ENCODE measurements at places on chromosomes 2 and 18. TPM values are rescaled to one million over a fixed set of nuclear protein-coding genes. Genes with fewer than 3 reads are reported as not detected.

Gene TWIST2
- 30.2 TPM for total RNA-seq

- DNase-seq, result no peak
These were observed 163.0 kb upstream of the SH3BP4 start for GRCh38 chr2:234788841-234789240.

Gene STRADB
- 27.2 TPM for total RNA-seq

- DNase-seq, result no peak
These were observed 41.9 kb downstream of the KCMF1 start for GRCh38 chr2:85012855-85013254.

GRCh38 chr2:226080334-226080733, 680.8 kb downstream of the NYAP2 start:
- no peak for DNase-seq

DNA sequence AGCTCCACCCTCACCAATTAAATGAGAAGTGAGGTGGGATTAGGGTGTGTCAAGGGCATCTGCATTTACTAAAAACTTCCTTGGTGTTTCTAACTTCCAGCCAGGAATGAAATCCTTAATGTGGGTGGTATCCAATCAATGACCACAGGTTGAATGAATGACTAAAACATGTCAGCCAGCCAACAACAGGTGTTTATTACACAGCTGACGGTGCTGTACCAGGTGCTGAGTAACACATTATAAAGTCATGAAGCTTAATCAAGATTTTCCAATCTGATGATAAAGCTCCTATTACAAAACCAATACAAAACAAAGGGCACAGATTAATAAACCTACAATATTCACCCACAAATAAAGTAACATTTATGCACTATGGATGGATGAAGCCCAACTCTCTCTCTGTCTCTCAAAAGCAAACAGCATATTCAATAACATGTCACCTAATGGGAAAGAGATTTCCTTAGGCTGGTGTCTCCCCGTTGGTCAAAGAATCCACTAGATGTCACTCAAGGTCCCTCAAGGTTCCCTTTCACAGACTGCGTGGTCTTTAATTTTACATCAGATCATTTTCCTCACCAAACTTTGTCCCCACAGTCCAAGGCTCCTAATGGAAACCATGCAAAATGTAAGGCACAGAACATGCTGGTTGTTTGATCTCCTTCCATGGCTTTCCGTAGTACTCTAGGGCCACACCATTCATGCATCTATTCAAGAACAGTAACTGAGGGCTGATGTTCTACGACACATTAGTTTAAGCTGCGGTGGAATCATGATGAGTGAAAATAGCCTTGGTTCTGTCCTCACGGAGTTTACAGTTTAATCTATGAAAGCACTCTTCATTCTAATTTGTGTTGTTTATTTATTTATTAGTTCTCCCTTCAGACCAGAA, 6.4 kb upstream of the PTPN4 start:
- no peak for DNase-seq

DNA sequence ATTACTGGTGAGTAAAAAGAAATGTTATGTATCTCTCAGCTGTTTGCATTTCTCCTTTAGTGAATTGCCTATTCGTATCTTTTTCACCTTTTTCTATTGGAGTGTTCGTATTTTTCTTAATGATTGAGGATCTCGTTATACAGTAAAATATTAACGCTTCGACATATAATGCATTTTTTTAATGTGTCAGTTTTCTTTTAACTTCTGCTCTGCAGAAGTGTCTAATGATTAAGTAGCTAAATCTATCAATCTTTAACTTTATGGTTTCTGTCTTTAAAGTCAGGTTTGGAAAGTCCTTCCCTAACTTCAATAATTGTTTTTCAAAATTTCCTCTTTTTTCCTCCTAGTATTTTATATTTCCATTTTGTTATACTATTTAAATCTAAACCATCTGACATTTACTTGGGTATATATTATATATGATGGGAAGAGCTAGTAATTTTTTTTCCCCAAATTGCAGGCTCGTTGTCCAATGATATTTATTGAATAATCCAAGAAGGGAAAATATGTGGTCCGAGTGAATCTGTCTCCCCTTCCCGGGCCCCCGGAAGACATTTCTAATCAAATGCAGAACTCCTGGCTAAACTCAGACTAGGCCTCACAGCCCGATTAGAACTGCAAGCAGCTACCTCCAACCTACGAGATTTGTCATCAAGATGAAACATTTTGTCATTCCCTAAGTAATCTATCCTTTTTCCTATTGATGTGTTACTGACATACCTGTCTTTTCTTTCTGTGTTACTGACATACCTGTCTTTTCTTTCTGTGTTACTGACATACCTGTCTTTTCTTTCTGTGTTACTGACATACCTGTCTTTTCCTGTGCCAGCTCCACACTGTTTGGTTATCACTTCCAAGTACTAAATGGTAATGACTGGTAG, 17.2 kb downstream of the PCBP1 start:
- peak; percentile 66 for DNase-seq

Gene ADCY3
- 104 TPM for total RNA-seq

Gene SLC30A3
- total RNA-seq, result 0.88 TPM

- no peak for DNase-seq
These were observed 170.0 kb downstream of the LTBP1 start for GRCh38 chr2:33116799-33117198.

GRCh38 chr18:24954341-24954740, 397.6 kb downstream of the ZNF521 start:
- DNase-seq, result peak; percentile 43

Gene ST8SIA3
- total RNA-seq, result not detected

- DNase-seq, result no peak
These were observed 30.2 kb upstream of the SSB start for GRCh38 chr2:169768262-169768995.

DNA sequence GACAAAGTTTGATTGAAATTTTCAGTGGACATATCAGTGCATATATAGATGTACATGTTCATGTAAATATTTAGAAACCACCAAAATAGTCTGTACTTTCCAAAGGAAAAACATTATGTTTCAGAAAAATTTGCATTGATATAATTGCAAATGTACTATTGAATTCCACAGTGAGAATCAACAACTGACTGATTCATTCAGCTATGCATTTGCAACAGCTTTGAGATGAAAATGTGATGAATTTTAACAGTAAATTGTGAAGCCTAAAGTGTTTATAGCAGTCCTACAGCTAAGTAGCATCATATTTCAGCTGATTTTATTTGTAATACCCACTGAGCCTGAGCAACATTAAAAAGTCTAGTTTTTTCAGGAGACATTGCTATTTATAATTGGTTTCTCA, 1647.4 kb upstream of the DDX18 start:
- no peak for DNase-seq

- DNase-seq, result no peak
These were observed 13.2 kb downstream of the GALR1 start for GRCh38 chr18:77262643-77263465.

GRCh38 chr2:1750933-1751766, 6.8 kb upstream of the PXDN start:
- peak; percentile 78 for DNase-seq

- no peak for DNase-seq
These were observed 1132.5 kb upstream of the CELF4 start for GRCh38 chr18:38698088-38698487.

Gene LIPG
- total RNA-seq, result 8.0 TPM

- no peak for DNase-seq
These were observed 1082.3 kb upstream of the TMEFF2 start for GRCh38 chr2:193276988-193277387.

GRCh38 chr2:223262946-223263345, 211.0 kb downstream of the KCNE4 start:
- DNase-seq, result peak; percentile 47

DNA sequence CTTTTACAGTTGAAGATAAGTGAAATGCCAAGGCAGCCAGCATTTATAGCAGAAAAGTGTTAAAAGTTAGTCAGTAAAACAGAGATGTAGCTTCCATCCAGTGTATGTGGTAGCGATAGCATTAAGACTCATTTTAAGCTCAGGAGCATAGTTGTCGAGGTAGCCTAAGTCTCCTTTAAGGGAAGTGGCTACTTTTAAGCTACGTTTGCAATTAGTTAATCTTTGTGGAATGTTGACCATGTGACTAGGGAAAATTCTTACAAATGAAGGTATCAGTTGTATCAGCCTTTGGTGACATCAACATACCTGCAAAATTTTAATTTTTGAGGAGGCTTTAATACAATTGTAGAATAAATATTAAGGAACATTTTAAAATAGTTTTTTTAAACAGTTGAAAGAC, 61.9 kb downstream of the LHCGR start:
- DNase-seq, result no peak

DNA sequence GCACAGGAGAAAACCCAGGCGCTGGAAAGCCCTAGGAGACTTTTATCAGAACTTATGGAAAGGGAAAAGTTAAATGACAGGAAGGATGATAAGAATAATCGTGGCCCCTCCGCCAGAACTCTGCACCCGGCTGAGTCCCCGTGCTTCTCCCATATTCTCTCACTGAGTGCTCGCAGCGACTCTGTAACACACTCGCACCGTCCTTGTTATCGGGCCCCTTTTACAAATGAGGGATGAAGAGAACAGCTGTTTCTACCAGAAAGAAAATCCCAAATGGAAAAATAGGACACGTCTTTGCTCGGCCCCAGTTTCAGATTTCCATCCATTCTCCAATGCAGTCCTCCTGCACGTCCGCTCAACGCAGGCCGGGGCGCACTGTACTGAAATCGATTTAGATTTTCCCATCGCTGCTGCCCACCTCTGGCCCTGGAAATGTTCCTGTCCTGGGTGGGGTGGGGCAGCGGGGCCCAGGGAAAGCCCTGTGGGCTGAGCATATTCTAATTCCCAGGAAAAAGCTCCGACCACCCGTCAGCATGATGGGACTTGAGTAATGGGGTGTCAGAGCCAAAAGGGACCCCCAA, 66.4 kb downstream of the KCNF1 start:
- no peak for DNase-seq

DNA sequence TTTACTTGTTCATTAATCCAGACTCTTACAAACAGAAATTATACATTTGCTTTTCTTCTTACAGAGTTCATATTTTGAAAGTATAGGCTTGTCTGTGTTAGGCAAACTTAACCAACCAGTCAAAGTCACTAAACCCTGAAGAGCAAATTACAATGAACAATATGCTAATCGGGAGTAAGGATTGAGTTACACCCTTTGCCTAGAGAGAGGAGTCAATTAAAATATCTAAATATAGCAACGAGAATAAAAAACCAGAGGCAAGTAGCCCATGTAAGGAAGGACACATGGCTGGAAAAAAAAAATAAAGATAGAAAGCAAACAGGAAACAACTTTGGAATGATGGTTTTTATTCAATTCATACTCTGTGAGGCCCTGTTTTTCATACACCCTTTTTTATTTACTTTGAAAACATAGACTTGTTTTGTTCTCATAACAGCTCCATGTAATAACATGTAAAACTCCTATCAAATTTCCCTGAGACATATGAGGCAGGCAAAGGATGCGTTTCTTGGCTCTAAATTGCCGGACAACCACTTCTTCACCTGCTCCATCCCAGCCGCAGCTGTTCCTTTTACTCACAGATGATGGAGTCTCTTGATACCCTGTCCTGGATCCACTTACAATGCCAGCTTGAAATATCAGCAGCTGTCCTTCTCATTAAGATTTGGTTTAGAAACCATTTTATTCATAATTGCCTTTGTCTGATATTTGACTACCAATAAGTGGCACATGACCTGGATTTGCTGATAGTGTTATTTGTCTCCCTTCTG, 767.7 kb upstream of the GCFC2 start:
- no peak for DNase-seq

- DNase-seq, result no peak
These were observed 192.5 kb downstream of the SH3BP4 start for GRCh38 chr2:235144291-235144690.

Gene FARP2
- 20.0 TPM for total RNA-seq

- no peak for DNase-seq
These were observed 138.9 kb downstream of the CCDC148 start for GRCh38 chr2:158317642-158318041.

- no peak for DNase-seq
These were observed 66.1 kb downstream of the METTL8 start for GRCh38 chr2:171367692-171368091.

Gene SIGLEC15
- not detected for total RNA-seq

- no peak for DNase-seq
These were observed 102.5 kb downstream of the LOXHD1 start for GRCh38 chr18:46554406-46555080.

Gene MAIP1
- total RNA-seq, result 16.9 TPM

- no peak for DNase-seq
These were observed 350.0 kb downstream of the RND3 start for GRCh38 chr2:150137338-150138069.

GRCh38 chr2:23135481-23136100, 249.4 kb upstream of the KLHL29 start:
- DNase-seq, result peak; percentile 61

DNA sequence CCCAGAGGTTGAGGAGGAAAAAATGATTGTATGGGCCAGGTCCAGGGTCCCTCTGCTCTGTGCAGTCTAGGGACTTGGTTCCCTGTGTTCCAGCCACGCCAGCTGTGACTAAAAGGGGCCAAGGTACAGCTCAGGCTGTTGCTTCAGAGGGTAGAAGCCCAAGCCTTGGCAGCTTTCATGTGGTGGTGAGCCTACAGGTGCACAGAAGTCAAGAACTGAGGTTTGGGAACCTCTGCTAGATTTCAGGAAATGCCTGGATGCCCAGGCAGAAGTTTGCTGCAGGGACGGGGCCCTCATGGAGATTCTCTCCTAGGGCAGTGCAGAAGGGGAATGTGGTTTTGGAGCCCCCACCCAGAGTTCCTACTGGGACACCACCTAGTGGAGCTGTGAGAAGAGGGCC, 10.6 kb upstream of the MBP start:
- DNase-seq, result no peak

DNA sequence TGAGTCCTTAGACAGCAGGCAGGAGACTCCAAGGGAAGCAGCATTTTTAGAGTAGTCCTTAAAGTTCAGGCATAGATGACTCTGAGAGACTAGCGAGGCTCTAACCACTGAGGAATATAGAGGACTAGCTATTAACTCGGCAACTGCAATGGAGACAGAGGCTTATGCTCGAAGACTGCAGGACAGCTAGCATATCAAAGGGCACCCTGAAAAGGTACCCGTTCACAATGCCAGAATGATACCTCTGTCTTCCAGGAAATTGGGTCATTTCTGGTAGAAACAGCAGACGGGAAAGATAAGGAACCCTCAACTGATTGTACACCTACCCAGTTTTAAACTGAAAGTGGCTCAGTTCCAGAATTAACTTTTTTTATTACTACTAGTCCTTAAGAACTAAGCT, 1204.0 kb upstream of the ZEB2 start:
- DNase-seq, result no peak

Measured in uterus (tissue), 4 donors.